Chondrocyte (in vitro differentiated cells): ENCODE measurements at places on chromosomes 7 and 10.

GRCh38 chr7:115083935-115084334 lies 162.0 kb downstream of the MDFIC start:
- no peak for DNase-seq

- no peak for DNase-seq
Measured at GRCh38 chr10:103571656-103571975, 78.1 kb downstream of the NEURL1 start.

- DNase-seq, result no peak
Measured at GRCh38 chr7:140078392-140078791, 15.6 kb upstream of the PARP12 start.

- no peak for DNase-seq
Measured at GRCh38 chr7:78062214-78062613, 263.6 kb downstream of the PHTF2 start.

DNA sequence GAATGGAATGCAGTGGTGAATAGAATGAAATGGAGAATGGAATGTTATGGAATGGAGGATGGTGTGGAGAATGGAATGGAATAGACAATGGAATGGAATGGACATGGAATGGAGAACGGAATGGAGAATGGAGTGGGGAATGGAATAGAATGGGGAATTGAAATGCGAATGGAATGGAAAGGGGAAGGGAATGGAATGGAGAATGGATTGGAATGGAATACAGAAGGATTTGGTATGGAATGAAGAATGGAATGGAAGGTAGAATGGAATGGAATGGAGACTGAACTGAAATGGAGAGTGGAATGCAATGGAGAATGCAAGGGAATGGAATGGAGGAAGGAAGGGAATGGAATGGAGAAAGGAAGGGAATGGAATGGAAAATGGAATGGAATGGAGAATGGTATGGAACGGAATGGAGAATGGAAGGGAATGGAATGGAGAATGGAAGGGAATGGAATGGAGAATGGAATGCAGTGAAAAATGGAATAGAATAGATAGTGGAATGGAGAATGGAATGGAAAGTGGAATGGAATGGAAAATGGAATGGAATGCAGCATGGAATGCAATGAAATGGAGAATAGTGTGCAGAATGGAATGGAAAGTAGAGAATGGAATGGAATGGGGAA lies 94.8 kb downstream of the NSUN6 start:
- no peak for DNase-seq

DNA sequence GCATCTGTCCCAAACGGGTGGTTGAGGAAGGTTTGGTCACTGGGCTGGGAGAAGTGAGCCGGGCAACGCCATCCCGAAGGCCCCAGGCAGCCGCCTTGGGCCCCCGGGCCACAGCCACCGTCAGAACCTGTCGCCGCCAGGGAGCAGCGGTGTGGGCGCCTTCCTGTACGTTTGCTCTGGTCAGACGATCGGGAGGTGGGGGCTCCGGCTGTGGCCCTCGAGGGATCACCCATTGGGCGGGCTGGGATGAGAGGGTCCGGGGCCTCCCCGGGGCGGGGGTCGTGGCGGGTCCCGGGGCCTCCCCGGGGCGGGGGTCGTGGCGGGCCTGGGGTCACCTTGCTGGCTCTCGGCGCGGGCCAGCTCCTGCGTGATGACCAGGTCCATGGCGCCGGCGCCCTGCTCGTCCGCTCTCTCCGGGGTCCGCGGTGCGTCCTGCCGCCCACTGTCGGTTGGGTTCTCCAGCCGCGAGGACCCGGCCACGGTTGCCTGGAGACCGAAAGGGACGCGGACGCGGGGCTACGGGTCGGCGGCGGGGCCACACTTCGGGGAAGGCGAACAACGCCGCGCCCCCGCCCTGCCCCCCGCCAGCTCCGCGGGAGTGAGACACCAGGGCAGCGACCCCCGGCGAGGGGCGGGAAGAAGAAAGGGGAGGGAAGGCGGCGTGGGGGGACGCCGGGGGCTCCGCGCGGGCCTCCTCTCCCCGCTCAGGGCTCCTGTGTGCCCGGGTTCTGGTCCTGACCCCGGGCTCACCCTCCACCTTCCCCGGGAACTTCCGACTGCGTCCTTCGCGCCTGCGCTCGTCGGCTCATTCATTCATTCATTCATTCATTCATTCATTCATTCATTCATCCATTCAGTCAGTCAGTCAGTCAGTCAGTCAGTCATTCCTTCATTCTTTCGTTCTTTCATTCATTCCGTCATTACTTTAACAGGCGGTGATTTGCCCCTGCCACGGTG lies at the start of gene CFAP46:
Gene CFAP46 (minus strand): TSS at position 470 of the 957 bp plus-strand sequence. CDS start 86 bp downstream, at position 384.
- DNase-seq, result peak; percentile 87

DNA sequence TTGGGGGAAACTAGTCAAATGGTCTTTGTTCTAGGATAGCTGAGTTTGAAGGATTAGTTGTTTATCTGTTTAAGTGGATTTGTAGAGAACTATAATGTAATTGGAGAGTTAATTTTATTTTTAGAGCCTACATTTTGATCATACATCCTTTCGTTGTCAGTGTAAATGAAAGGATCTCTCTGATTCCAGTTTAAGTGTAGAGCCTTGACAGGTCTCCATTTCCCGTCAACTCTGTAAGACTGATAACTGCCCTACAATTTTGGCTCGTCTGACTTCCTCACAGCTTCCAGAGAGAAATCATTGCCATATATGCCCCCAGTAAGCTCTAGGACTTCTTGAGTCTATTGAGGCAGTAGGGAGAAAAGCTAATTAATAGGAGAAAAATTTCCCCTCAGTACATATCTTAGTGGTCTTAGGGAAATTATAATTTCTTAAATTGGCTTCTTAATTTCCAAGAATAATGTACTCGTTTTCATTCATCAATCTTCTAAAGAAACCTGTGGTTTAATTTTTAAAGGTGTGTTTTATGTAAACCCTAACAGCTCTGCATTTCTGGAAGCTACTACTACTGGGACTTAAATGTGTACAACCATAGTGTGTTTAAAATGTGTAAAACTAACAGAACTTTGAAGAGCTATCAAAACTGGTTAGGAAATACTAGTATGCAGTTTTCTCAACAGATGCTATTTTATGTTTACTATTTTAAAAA lies 3.8 kb downstream of the KMT2E start:
- no peak for DNase-seq

GRCh38 chr10:133173860-133174640 lies 14.0 kb downstream of the KNDC1 start:
- DNase-seq, result no peak

DNA sequence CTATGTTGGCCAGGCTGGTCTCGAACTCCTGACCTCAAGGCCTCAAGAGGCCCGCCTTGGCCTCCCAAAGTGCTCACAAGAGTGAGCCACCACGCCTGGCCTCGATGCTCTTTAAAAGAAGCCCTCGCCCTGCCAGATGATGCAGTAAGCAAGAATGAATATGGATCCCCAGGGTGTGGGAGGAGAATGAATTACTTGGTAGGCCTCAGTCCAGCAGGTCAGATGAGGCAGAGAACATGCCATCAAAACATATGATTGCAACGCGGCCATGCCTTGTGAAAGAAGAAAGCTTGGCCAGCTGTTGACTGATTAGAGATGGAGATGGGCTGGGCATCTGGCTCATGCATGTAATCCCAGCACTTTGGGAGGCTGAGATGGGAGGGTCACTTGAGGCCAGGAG lies 68.7 kb downstream of the CAMK1D start:
- no peak for DNase-seq

DNA sequence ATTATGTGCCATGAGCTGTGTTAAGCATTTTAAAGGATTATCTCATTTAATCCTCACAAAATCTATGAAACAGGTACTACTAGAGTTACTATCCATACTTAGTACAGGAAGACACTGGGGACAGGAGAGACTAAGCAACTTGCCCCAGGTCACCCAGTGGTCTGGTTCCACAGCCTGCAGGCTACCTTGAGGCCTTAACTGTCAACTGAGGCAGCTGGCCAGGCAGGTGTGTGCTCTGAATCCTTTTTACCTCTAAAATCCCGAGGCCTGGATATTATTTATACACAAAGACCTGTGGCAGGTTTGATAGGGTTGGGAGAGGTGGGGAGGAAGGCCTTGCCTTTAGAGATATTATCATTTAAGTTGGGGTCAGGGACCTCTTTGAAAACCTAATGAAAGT lies 3.1 kb downstream of the ZNF777 start:
- no peak for DNase-seq

GRCh38 chr7:92881091-92881485 lies 44.7 kb upstream of the CDK6 start:
- peak; percentile 51 for DNase-seq

- DNase-seq, result no peak
Measured at GRCh38 chr7:104174798-104175197, 33.0 kb downstream of the ORC5 start.

GRCh38 chr7:27139334-27140125 lies 4.0 kb downstream of the HOXA5 start:
- DNase-seq, result no peak

GRCh38 chr10:99912041-99912440 lies 97.7 kb downstream of the DNMBP start:
- no peak for DNase-seq

DNA sequence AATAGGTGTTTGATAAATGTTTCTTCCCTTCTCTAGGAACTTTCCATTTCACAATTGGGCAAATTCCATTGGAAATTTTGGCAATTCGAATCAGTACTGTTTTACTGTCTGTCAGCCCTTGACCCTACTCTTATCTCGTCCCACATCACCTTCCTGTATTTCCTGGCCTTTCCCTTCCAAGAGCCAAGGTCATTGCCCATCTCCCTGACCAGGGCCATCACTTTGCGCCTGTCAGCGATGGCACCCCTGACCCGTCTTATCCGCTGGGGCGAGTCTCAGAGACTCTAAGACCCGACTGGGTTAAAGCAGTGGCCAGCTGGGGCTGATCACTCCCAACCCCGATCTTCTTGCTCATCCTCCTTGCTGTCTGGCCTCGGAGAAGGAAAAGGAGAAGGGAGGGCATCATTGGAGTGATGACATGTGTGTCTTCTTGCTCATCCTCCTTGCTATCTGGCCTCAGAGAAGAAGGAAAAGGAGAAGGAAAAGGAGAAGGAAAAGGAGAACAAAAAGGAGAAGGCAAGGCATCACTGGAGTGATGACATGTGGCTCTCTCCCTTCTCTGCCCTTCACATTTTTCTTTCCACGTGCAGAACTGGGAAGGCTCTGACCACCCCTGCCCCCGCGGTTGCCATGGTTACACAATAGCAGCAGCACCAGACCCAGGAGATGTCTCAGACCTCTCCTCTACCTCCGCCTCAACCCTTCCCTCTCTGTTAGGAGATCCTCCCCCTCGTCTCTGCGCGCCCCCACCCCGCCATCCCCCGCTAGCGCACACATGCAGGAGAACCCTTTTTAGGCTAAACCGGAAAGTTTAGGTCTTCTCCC lies 2.0 kb downstream of the SEMA3D start:
- peak; percentile 84 for DNase-seq

DNA sequence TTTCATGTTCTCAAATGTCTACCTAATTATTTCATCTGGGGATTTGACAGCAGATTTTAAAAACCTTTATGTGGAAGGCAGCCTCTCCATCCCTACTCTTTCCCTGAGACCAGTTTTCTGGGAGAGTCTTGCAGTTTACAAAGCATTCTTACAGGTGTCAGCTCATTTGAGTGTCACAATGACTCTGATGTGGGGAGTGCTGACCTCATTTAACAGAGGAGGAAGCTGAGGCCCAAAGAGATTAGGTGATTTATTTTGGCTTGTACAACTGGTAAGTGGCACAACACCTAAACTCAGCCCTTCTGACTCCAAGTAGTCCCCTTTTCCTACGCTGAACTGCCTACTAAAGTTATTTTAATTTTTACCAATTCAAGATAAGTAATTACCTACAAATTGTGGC lies 33.3 kb upstream of the MAT1A start:
- no peak for DNase-seq

GRCh38 chr10:117139581-117140524 lies 1.8 kb upstream of the VAX1 start:
- DNase-seq, result no peak

- DNase-seq, result no peak
Measured at GRCh38 chr10:49080071-49080470, 35.3 kb downstream of the VSTM4 start.

DNA sequence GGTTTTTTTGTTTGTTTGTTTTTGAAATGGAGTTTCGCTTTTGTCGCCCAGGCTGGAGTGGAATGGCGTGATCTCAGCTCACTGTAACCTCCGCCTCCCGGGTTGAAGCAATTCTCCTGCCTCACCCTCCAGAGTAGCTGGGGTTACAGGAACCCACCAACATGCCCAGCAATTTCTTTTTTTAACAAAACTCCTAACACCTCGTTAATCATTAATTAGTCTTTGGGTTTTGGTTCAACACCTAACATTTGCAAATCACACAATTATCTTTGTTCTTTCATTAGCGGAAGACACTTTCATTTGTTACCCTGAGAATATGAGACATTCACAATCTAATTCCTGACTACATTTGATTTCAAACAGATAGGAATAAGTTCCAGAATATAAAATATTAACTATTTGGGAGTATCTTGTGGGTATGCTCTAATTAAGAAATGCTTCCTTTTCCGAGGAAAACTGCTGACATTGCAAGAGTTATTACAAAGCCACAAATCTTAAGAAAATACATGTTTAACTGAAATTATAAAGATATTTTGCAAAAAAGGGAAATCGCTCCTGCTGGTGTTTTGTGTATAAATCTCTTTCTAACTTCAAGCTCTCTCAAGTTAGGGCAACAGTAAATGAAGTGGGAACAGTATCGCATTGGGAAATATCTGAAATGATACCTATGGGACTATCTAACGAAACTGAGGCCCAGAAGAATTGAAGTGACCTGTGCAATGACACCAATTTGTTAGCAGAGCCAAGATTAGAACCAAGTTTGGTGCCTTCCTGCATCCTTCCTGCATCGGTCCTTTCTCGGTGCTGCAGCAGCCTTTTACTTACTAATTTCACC lies 1.2 kb upstream of the LSM8 start:
- no peak for DNase-seq

GRCh38 chr7:157688533-157689268 lies 351.9 kb downstream of the DNAJB6 start:
- peak; percentile 73 for DNase-seq

GRCh38 chr10:91521439-91521838 lies 111.3 kb downstream of the HECTD2 start:
- DNase-seq, result no peak

- DNase-seq, result peak; percentile 65
Measured at GRCh38 chr7:151769188-151769821, 107.6 kb downstream of the PRKAG2 start.

- no peak for DNase-seq
Measured at GRCh38 chr7:74355091-74355490, 65.9 kb downstream of the CLIP2 start.

- no peak for DNase-seq
Measured at GRCh38 chr10:6476989-6477388, 103.1 kb downstream of the PRKCQ start.

DNA sequence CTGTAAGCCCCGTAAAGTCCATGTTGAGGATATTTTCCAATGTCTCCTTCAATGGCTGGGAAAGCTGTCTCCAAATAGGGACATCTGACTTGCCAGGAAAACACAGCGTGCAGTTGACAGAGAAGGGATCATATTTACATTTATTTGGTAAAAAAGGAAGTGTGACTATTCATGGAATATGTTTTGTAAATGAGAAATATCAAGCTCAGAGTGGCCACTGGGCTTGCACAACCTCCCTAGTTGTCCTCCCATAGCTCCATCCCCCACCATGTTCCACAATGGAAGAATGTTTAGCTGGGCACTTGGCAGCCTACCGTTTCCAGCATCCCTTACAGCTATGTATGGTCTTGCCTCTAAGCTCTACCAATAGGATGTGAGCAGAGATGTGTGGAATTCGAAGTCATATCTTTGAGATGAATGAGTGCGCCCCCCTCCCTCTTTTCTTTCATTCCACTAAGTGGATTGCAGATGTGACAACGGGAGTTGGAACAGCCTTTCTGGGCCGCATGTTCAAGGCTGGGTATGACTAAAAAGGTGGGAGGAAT lies 306.6 kb upstream of the ZMIZ1 start:
- DNase-seq, result no peak

GRCh38 chr10:71216751-71217265 lies 4.4 kb downstream of the UNC5B start:
- no peak for DNase-seq

- DNase-seq, result no peak
Measured at GRCh38 chr10:78405231-78405630, 371.6 kb downstream of the RPS24 start.
